ENCODE measurements at places on chromosomes 1 and 21.

- DNase-seq = peak; percentile 71
These were observed 84.5 kb downstream of the GLIS1 start for GRCh38 chr1:53654216-53655210.

DNA sequence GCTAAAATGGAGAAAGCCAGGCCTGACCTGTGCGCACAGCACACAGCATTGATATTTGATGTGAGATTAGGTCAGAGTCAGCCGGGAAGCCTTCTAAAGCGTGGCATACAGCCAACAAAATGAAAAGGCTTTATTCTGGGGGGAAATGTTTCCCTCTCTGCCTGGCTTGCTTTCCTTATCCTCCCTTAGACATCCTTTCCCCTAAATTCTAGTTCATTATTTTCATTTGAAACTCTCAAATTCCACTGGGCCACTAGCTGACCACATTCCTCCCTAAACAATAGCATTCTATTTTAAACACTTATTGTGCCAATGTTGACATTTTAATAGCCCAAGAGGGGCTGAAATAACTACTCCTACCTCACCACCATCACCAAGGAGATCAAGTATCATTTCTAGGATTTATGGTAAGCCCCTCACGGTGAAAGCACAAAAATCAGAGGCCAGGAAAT is 49.4 kb downstream of the LEPR start:
- DNase-seq = no peak

- no peak for DNase-seq
These were observed 67.5 kb upstream of the BEND5 start for GRCh38 chr1:48844187-48844586.

- no peak for DNase-seq
These were observed 16.5 kb downstream of the LHX4 start for GRCh38 chr1:180246579-180246978.

- peak; percentile 51 for DNase-seq
These were observed 78.8 kb downstream of the SPSB1 start for GRCh38 chr1:9371391-9371935.

- no peak for DNase-seq
These were observed 17.0 kb downstream of the MKNK1 start for GRCh38 chr1:46587069-46587468.

DNA sequence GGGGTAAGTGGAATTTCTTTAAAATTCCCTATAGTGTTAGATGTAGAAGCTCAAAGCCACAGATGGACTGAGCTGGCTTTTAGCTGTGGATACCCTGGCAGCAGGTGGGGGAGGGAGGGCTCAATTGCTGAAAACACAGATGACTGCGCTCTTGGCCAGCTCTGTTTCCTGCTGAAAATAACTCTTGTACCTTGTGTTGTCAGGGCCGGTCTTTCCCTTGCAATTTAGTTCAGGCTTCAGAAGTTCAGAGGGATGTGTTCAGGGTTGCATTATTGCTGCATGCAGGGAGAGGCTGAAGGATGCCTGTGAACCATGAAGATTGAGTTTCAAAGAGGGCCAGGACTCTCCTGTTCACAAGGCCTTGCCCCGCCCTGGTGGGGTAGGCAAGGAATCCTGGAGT is 58.1 kb upstream of the GCLM start:
- DNase-seq = no peak

GRCh38 chr1:112196731-112197130 is 199.3 kb upstream of the CTTNBP2NL start:
- DNase-seq = peak; percentile 11

GRCh38 chr1:1573843-1574720 is 581 bp downstream of the SSU72 start:
- DNase-seq = peak; percentile 90

DNA sequence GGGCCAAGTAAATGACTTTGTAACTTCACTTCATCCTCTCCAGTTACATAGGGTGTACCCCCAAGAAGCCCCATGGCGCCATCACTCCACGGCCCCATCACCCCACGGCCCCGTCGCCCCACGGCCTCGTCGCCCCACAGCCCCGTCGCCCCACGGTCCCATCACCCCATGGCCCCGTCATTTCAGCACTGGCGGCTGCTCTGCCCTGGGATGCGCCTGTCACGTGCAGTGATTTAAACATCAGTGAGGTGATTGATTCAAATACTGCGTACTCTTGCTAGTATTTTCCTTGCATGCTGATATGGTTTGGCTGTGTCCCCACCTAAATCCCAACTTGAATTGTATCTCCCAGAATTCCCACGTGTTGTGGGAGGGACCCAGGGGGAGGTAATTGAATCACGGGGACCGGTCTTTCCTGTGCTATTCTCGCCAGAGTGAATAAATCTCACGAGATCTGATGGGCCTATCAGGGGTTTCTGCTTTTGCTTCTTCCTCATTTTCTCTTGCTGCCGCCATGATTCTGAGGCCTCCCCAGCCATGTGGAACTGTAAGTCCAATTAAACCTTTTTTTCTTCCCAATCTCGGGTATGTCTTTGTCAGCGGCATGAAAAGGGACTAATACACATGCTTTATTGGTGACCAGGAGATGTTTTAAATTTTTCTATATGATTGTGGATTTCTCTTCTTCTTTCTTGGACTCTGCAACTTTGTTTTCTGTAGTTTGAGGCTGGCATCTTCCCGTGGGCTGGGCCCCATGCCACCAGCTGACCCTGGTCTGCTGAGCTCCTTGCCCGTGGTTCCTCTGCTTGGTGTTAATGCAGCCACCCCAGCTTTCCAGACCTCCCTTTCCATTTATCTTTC is 50.1 kb upstream of the PCBP3 start:
- no peak for DNase-seq
